ENCODE measurements at places on chromosomes 2 and 18.

- DNase-seq, result no peak
- H3K4me1 ChIP-seq, result no peaks in the 10 kb centered on the region
- H3K27me3 ChIP-seq, result no peaks in the 10 kb centered on the region
- no peak overlapping the region for H3K4me3 ChIP-seq
Measured at GRCh38 chr2:207334301-207334623, 168.5 kb upstream of the KLF7 start.

DNA sequence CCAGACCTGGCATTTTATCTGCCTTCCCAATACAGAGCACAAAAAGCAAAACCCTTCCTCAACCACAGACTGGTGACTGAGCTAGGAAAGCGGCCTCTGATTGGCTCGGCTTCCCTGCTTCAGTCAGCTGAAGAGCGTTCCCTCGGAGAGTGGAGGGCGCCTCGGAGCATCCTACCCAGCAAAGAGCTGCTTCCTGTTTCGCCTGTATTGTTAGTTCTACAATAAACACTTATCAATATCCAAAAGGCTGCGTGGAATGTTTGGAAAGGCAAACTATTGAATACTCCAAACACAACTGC, 125.0 kb downstream of the CACNB4 start:
- no peak overlapping the region for H3K4me3 ChIP-seq
- no peaks in the 10 kb centered on the region for H3K27me3 ChIP-seq
- peaks cover 5% of the 10 kb centered on the region for H3K4me1 ChIP-seq
- H3K36me3 ChIP-seq, result no peaks in the 10 kb centered on the region
- H3K27ac ChIP-seq, result no peak overlapping the region

- peaks cover 46% of the 10 kb centered on the region for H3K4me1 ChIP-seq
- no peaks in the 10 kb centered on the region for H3K27me3 ChIP-seq
- H3K36me3 ChIP-seq, result no peaks in the 10 kb centered on the region
- no peak overlapping the region for H3K27ac ChIP-seq
- DNase-seq, result no peak
Measured at GRCh38 chr2:46338674-46339073, 41.5 kb downstream of the EPAS1 start.

DNA sequence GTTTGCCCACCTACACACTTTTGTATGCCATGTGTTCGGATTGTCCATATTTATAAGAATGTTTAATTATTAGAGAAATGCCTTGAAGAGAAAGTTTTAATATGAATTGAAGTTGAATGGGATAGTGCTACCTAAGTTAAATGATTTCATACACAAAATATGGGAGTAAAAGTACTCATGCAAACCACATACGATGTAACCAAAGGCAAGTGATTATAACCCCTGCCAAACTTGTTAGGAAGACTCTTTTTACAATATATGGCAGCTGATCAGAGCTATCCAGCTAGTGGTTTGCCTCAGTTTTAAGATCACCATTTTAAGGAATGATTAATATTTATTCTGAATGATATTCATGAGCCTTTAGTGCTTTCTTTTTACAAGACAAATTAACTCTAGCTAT, 106.7 kb downstream of the MYO1B start:
- H3K4me1 ChIP-seq, result no peaks in the 10 kb centered on the region
- H3K36me3 ChIP-seq, result no peaks in the 10 kb centered on the region
- no peak for DNase-seq
- no peak overlapping the region for H3K27ac ChIP-seq
- H3K4me3 ChIP-seq, result no peak overlapping the region
- no peaks in the 10 kb centered on the region for H3K27me3 ChIP-seq

DNA sequence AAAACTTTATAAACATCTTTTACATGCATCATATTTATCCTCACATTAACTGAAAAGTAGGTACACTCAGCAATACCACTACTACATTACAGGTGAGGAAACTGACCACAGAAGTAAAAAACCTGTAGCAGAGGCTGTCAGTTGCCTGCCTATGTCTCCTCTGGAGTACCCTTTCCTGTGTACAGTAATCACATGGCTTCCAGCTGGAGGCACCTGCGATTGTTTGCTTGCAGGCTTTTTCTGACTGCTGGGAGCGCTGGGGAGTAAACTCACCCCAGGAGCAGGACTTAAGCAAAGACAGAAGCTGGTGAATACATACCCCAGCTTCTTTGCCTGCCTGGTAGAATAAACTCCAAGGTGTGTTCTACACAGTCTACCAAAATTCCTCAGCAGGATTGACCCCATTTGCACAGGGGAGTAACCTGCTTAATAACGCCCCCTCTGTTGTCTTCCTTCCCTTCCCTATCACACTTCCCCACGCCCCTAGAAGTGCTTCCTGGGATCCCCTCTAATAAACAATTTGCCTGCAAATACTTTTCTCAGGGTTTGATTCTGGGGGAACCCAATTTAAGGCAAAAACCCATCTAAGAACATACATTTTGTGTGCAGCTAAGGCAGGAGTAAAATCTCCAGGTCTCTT, 138.9 kb downstream of the PTH2R start:
- peaks cover 4% of the 10 kb centered on the region for H3K4me1 ChIP-seq
- peak; percentile 28 for DNase-seq
- H3K27ac ChIP-seq, result peak overlapping the region; percentile 43
- H3K36me3 ChIP-seq, result no peaks in the 10 kb centered on the region

DNA sequence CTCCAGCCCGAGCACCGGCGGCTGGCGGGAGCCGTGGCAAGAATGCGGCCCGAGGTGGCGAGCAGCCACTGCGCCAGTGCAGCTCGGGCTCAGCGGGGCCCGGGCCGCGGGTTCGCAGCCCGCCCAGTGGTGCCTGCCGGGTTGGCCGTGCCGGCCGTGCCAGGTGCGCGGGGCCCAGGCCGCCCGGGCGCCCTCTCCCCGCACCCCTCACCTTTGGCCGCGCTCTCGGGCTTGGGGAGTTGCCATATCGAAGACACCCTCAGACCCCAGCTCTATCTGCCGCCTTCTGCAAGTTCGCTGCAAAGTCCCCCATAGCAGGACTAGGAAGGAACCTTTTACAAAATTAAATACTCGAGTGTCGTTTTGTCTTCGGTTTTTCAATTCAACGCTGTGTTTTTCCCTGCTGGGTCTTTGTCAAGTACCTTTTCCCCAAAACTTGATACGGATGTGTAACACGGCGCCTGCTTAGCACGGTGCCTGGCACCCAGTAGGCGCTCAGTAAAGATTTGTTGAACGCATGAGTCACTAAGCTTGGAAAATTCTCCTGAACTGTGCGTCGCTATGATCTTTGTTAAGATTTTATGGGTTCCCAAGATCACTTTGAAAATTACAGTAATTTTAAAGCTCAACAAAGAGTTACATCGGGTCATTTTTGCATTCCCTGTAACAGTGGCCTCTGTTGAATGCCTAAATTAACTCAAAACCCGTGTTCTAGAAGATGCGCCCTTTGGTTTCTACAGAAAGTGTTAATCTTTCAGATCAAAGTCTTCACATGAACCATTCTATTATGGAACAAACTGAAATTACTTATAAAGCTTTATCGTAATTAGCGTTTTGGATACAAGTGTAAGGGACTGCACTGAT, 750 bp downstream of the STRADB start:
- H3K27ac ChIP-seq, result peak overlapping the region; percentile 52
- H3K4me1 ChIP-seq, result no peaks in the 10 kb centered on the region
- peak overlapping the region; percentile 44 for H3K4me3 ChIP-seq
- H3K27me3 ChIP-seq, result no peaks in the 10 kb centered on the region
- DNase-seq, result no peak
- no peaks in the 10 kb centered on the region for H3K36me3 ChIP-seq
